CD8-positive, alpha-beta T cell (primary cell): ENCODE measurements at places on chromosomes 2 and 18.

DNA sequence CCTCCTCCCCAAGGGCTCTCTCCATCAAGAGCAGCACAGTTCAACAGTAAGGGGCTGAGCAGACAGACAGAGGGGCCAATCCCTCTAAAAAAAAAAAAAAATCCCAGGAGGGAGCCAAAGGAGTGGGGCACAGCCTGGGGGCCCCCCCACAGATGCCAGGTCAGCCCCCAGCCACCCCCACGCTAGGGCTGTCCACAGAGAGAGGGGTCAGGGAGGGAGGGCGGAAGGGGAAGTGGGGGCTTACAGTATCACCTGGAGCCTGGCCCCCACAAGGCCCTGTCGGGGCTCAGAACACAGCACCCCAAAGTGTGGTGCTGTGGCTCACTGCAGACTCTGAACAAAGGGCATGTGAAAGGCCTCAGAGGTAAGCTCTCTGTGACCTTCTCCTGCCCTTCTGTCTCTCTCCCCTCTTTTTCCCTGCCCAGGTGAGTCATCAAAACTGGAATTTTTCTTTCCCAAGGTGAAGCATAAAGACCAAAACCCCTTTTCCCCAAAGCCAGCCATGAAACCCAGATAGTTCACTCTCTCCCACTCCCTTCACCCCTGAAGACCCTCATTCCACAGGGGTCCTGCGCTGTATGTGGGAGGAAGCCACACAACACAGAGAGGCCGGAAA lies 13.9 kb downstream of the BIN1 start:
- DNase-seq = no peak

GRCh38 chr2:203534621-203535077 lies 452 bp downstream of the RAPH1 start:
- DNase-seq = peak; percentile 54

- no peak for DNase-seq
These were observed 33.6 kb upstream of the RPL31 start for GRCh38 chr2:100968146-100969145.

- DNase-seq = no peak
These were observed 29.0 kb upstream of the REL start for GRCh38 chr2:60852282-60852860.

GRCh38 chr2:196183172-196183473 lies 11.7 kb upstream of the STK17B start:
- no peak for DNase-seq

DNA sequence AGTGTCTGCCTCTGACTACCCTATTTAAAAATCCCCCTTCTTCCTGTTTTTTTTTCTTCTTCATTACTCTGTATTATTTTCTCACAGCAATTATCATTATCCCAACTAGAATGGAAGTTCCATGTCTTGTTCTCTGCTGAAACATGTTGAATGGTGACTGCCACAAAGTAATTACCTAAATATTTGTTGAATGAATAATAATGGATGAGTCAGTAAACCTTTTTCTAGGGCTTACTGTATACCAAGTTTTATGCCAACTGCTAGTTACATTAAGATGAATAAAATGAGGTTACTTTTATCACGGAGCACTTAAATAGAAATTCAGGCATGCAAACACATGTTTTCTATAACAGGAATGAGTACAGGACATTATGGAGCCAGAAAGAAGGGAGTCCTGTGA lies 490.6 kb downstream of the THSD7B start:
- no peak for DNase-seq

- no peak for DNase-seq
These were observed 253.0 kb upstream of the HNRNPA3 start for GRCh38 chr2:176959614-176960013.

GRCh38 chr2:180669016-180669415 lies 311.4 kb upstream of the UBE2E3 start:
- no peak for DNase-seq

DNA sequence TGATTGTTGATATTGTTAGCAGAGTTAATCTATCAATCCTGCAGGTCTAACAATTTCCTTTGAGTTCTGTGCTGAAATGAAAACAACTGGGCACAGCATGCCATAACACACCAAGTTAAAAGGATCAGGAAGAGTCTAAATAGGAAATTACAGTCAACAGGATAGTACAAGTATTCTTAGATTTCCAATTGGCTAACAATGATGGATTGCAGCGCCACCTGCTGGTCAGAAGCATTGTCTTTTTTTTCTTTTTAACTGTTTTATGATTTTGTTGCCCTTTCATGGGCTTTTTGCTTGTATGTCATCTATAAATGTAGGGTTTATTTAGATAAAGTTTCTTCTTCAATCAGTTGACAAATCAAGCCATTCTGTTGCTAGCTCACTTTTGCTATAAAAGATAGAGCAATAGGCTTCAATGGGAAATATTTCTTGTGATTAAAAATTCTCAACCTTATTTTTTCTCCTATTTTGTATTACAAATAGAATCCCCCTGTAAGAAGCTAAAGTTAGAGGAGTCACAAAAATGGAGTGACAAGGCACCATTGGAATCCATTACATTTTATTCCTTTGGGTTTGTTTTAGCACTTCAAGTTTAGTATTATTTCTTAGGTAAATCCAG lies 40.8 kb upstream of the RPRM start:
- DNase-seq = peak; percentile 56

DNA sequence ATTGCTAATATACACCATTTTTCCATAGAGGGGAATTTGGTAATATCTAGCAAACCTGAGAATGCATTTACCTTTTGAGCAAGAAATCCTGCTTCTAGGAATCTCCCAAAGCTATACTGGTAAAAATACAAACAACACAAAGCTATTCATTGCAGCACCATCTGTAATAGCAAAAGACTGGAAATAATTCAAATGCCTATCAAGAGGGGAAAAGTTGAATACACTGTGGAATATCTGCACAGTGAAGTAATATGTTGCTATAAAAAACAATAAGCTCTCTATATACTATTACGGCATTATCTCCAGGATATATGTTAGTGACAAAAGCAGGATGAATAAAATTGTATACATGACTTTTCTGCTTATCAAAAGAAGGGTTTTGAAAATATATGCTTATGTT lies 112.3 kb upstream of the CHAC2 start:
- DNase-seq = no peak

GRCh38 chr2:238254095-238254723 lies 14.4 kb upstream of the HES6 start:
- DNase-seq = no peak
